ENCODE measurements at places on chromosomes 6 and 20.

DNA sequence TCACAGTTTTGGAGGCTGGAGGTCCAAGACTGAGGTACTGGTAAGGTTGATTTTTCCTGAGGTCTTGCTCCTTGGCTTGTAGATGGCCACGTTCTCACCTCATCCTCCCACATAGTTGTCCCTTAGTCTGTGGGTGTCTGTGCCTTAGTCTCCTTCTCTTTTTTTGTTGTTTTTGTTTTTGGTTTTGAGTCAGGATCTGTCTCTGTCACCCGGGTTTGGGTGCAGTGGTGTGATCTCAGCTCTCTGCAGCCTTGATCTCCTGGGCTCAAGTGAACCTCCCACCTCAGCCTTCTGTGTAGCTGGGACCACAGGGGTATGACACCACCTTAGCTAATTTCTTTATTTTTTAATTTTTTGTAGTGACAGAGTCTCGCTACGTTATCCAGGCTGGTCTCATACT lies 245.2 kb downstream of the PHACTR1 start:
- no peak for DNase-seq

GRCh38 chr6:141252828-141253608 lies 879.7 kb upstream of the GJE1 start:
- no peak for DNase-seq

DNA sequence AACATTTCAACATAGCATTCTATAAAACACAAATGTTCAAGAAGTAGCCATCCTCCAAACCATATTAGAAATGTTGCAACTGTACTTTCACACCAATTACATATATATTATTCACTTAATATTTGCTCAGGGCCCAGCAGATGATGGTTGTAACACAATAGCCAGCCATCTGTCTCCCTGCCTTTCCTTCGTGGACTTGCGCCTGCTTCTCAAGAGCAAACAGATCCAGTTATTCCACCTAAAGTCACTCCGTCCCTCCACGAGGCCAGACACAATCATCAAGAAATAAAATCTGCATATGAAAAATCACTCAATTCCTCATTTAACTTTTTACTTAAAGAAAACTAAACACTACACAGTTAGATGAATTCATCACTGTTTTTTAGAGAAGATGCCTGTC lies 160.4 kb downstream of the RALGAPA2 start:
- no peak for DNase-seq

- DNase-seq: no peak
Measured at GRCh38 chr20:63834491-63834880, 3.4 kb upstream of the ZBTB46 start.

DNA sequence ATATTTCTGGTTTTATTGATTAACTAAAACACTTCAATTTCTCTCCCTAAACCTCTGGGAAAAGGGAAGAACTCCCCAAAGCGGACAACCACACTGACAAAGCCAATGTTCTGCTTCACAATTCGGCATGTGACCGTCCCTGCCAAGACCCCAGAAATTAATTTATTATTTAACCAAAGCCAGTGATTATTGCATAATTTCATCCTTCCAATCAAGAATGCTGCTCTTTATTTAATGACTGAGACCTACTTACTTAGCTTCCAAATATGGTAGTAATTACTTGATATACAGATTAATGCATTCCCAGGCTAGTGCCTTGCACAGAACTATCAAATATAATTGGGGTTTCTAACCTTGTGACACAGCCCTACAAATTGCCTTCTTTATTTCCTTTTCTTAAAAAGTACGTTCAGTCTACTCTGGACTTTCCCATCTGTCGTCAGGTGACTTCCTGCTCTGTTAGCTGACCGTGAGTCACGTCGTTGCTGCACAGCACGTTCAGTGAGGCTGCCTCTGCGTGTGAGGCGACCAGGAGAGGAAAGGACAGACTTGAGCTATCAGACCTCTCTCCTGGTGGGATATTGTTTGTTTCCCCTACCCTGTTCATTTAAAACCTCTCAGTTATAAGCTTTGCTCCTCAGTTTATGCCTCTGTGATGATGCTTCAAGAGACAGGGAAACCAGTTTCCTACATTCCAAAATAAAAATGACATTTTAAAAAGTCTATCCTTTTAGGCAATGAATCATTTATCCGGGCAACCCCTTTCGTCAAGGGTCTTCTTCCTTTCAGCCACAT lies 55.7 kb upstream of the TNFAIP3 start:
- DNase-seq: no peak

DNA sequence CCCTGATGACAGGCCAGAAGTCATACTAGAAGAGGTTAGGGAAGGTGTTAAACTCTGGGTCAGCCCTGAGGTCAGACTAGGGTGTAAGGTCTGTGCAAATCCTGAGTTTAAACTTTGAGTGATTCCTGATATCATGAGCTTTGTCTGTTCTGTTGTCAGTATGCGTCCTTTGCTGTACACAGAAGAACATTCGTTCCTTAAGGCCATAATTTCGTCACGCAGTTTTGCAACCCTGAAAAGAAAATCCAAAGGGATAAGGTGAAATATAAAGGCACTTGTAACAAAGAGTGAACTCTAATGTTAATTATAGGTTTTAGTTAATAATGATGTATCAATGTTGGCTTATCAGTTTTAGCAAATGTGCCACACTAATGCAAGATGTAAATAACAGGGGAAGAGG lies 2.3 kb downstream of the DST start:
- DNase-seq: no peak

GRCh38 chr6:14422061-14422460 lies 304.5 kb downstream of the CD83 start:
- no peak for DNase-seq

DNA sequence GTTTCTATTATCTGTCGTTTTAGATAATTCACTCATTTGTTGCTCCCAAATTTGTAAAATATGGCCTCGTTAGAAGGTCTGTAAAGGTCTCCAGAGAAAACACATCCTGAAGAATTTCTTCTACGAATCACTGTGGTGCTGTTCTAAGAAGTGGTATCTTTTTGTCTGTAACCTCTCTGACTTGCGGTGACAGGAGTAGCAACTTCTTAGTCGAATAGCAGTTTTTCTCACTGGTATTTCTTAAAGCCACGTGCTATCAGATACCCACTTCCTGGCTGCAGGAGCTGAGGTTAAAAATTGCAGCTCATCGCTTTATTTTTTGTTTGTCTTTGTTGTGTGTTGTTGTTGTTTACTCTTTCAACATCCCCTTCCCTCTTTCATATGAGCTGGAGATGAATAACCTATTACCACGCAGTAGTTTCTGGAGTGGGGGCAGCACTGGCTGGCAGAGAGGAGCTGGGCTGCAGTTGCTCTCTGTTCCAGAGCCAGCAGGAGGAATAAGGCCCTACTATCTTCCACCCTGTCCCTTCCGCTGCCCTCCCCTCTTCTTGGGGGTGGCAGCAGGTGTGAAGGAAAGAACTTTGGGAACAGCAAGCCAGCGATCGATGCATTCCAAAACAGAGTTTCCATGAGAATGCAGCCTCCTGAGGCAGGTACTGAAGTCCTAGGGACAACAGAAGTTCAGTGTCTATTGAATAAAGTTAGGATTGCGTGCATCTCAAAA lies 64.7 kb downstream of the C6orf118 start:
- no peak for DNase-seq

- DNase-seq: no peak
Measured at GRCh38 chr6:3919130-3919628, 70.0 kb downstream of the FAM50B start.

GRCh38 chr20:6630514-6630913 lies 137.0 kb upstream of the BMP2 start:
- DNase-seq: no peak

DNA sequence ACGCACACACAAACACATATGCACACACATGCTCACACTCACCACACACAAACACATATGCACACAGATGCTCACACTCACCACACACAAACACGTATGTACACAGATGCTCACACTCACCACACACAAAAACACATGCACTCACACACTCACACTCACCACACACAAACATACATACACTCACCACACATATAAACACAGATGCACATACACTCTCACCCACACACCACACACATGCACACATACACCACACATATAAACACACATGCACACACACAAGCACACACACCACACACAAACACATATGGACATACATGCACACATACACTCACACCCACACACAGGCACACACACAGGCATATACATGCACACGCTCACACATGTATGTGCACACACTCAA lies 112.3 kb downstream of the ERMARD start:
- DNase-seq: no peak

GRCh38 chr6:65399355-65400084 lies 307.5 kb downstream of the EYS start:
- no peak for DNase-seq

DNA sequence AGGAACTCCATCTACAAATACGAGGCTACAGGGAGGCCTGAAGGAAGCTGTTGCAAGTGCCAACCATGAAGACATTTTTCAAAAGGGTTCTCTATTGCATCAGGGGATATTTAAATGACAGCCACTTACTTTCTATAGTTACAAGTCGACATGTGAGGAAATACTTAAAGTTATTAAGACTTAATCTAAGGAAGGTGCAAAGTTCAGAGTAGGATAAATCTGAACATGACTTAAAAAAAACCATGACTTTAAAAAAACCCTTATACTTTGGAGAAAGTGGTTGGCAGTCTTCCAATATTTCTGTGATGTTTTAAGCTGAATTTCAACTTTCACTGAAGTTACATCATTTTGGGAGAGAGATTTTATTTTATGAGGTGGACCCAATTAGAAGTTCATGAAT lies 56.3 kb upstream of the EMILIN3 start:
- DNase-seq: no peak

DNA sequence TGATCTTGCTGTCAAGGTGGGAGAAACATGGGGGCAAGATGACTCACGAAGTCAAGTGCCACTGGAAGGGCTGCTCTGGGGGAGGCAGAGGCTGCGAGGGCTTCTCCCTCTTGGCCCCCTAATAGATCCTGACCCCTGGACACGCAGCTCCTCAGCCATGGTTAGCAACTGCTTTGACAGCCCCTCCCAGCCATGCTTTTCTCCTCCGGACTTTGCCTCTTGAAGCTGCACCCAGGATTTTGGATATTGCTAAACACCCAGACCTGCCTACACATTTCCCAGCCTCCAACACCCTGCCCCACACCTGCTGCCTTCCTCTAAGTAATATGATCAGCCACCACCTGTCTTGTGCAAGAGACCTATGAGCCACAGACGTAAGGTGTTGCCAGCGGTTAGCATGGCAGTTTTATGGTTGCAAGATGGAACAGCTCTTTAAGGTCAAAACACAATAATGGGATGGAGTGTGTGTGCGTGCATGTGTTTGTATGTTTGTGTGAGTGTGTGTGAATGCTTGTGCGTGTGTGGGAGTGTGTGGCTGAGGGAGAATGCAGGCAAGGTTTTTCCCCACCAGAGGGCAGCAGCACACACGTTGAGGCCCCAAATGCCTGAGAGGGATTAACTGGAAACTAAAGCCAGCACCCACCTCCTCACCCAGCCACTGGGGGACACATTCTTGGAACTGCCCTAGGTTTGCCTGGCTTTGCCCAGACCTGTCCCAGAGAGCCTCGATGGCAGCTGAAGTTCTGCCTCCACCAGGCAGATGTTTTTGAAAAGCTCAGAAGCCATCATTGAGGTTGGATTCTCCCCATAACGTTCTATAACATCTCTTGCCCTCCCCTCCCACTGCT lies 2.5 kb downstream of the IP6K3 start:
- DNase-seq: no peak

DNA sequence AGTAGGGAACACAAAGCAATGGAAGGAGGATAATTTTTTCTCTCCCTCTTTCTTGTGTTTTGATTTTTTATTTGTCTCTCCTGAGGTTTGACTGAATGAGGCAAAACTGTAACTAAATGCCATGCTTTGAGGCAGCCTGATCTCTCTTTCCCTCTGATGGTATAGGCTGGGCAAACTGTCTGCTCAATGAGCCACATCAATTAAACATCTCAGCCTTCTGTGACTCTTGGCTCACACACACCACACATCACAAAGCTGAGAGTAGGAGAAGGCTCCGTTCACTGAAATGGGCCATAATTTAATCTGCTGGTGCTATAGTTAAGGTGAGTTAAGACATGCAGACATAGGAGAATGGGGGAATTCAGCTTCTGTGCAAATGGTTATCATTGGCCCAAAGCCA lies 28.1 kb upstream of the SCGN start:
- DNase-seq: no peak

- DNase-seq: no peak
Measured at GRCh38 chr6:109801794-109802193, 110.7 kb downstream of the FIG4 start.

DNA sequence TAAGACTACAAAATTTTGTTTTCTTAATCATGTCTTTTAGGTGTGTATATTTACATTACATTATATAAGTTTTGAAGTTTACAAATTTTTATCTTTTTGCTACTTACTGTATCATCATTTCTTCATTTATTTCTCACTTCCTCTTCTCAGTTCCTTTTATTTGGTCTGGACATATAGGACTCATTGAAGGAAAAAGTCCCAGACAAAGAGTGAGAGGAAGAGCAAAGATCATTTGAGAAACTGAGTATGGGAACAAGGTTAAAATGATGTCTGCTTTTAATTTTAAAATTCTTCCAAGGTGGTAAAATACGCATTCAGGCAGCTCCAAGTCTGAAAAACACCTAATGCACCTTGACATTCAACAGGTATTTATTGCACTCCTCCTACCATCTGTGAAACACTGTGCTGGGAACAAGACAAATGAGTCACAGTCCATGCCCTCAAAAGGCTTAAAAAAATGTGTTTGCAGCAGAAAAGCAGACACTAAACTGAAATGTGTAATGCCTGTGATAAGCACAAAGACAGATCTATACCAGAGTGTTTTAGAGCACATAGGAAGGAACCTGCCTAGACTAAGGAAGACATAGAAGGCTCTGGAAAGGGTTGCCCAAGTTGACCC lies 63.2 kb downstream of the PKIB start:
- no peak for DNase-seq

- DNase-seq: no peak
Measured at GRCh38 chr6:43977404-43978111, 149.7 kb downstream of the MRPL14 start.

DNA sequence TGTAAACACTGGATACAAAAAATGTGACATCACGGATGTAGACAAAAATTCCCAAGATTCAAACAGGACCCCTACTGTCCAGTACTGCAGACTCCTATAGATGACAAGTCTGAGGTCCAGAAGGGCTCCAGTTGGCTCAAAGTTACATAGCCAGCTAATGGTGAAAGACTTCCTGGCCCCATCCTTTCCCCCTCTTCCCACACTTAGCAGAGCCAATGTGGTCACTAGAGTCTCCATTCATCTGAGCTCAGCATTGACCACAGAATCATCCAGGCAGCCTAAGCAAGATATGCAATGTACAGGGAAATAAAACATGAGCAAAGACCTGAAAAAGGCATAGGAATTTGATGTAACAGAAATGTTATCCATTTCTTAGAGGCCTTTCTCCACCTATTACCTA lies 180.5 kb downstream of the ADAT2 start:
- DNase-seq: no peak

GRCh38 chr6:134658596-134658995 lies 291.3 kb downstream of the ALDH8A1 start:
- no peak for DNase-seq

- no peak for DNase-seq
Measured at GRCh38 chr6:75402296-75402695, 91.3 kb downstream of the FILIP1 start.

GRCh38 chr20:56974499-56975250 lies 291.8 kb downstream of the BMP7 start:
- no peak for DNase-seq

All from esophagus squamous epithelium (tissue), 5 donors.